Large intestine (tissue), 12 donors: ENCODE measurements at places on chromosomes 3 and 15. TPM values are rescaled to one million over a fixed set of nuclear protein-coding genes. Genes with fewer than 3 reads are reported as not detected.

DNA sequence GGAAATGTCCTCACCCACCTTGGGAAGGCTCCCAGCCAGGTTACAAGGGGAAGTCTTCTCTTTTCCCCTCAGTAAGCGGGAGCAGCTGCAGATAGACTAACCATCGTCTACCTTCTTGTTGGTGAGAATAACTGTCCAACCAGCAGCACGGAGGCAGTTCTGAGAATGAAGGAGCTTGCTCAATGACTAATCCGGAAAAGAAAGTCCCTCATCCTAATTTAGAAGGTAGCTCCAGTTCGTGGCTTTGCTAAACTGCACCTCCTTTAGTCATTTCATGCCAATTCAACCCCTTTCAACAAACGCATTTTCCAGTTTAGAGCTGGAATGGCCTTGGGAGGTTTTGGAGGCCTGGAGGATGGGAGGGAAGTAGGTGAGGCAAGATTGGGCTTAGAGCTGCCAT lies 527.4 kb upstream of the PROK2 start:
- no peak for DNase-seq

- no peak for DNase-seq
Measured at GRCh38 chr3:187136337-187136736, 3.0 kb downstream of the RPL39L start.

GRCh38 chr3:13057282-13058040 lies 15.8 kb downstream of the IQSEC1 start:
- DNase-seq = no peak

DNA sequence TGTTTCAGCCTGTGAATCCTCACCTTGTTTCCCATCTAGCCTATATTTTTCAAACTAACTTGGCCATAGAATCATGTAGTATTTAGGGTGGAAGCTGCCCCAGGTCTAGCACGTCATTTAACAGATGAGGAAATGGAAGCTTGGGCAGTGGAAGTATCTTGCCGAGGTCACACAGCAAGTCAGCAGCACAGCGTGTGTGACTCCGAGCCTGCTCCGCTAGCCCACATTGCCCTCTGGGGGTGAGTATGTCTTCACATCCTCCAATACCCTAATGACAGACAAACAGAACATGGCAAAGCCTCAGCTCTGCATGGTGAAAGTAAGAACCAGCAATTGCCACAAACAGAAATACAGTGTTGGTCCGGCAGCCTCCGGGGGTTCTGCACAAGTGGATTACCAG lies 2.2 kb upstream of the CCR5 start:
- DNase-seq = peak; percentile 29

GRCh38 chr15:84889313-84889990 lies 5.0 kb downstream of the SLC28A1 start:
- no peak for DNase-seq

ACAD11 gene
- 48.1 TPM for polyA plus RNA-seq

GRCh38 chr3:138461246-138461645 lies 26.8 kb downstream of the ESYT3 start:
- DNase-seq = no peak

GRCh38 chr3:86800116-86800515 lies 190.8 kb downstream of the VGLL3 start:
- no peak for DNase-seq

- no peak for DNase-seq
Measured at GRCh38 chr15:31439328-31439727, 112.7 kb downstream of the KLF13 start.
